ENCODE measurements at places on chromosomes 6 and 20. TPM values are rescaled to one million over a fixed set of nuclear protein-coding genes. Genes with fewer than 3 reads are reported as not detected.

The TMEM14B gene
- 75.6 TPM for total RNA-seq

The PSMF1 gene
- total RNA-seq = 142 TPM

The ZC2HC1B gene
- not detected for total RNA-seq

The TBC1D7 gene
- total RNA-seq = 26.2 TPM

The PDE10A gene
- total RNA-seq = 10.8 TPM

DNA sequence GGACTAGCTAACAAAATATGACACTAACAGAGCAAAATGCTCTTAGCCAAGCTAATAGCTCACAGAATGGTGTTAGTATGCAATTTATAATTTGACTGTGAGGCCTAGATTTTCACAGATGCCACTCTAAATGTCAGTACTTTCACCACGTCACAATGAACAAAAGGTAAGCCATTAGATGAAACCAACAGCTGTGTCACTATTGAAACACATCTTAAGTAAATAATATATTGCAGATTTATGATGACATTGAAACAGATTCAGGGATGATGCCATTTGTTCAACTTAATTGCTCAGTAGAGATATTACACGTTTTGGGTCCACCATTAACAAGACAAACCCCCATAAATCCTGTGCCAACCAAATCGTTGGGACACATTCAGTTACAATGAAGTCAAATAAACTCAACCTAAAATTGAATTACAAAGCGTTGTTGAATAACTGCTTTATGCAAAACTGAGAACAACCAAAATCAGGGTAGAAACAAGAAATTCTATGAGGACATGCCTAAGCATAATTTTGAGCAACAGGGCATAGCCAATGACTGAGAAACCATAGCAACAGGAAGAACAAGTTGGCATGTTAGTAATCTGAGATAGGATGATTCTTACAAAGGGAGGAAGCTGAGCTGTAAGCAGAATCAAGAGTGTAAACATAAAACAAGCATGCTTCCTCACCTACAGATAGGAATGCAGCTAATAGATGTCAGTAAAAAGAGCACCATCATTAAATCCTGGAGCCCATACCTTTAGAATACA lies 85.6 kb upstream of the KHDRBS2 start:
- DNase-seq = no peak

- no peak for DNase-seq
These were observed 642 bp downstream of the GZF1 start for GRCh38 chr20:23362392-23363256.

DNA sequence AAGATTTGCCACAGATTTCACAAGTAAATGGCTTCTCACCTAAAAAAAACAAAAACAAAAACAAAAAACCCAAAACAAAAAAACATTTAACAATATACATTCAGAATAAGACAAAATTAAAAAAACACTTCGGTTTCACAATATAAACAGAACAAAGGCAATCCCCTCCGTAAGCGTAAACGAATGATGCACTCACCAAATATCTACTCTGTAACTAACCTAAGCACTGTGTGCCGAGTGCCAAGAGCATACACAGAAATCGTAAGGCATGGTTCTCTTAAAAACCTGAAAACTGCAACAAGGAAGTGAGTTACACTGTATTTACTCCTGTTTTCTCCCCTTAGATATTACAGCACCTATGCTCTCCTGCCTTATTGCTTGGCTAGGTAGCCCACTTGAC lies 12.1 kb upstream of the MICAL1 start:
- no peak for DNase-seq

DNA sequence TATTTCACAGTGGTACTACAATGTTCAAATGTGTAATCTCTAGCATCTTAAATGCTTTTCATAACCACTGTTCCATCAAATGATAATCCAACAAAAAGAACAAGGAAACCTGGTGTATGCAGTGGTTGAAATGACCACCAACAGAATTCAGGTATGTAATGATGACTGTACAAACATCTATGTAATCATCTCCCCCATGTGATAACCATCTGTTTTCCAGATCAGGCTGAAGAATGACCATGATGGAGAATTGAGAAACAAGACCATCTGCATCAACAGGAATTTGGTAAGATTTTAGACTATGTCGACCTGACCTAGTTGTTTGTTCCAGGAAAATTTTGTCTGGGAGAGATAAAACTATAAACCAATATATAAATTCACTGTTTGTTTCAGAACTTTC lies 81.3 kb upstream of the ASCC3 start:
- no peak for DNase-seq

Measured in type B pancreatic cell (in vitro differentiated cells).